ENCODE measurements at places on chromosomes 12 and 14.

DNA sequence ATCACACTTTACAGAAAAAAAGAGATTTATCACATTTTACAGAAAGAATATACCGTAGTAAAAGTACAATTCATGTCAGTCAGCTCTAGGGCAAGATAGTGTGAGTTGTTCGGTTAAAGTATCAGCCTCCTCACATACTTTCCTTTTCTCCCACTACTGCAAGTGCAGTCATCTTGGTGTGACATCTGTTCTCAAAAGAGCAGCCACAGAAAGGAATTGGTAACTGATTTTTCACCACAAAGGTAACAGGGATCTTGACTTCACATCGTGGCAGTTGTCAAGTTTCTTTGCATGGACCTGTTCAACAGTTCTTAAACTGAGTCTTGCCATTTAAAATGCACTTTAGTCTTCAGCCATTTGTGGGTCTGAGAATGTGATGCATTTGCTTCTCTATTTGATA is 5.0 kb upstream of the E2F7 start:
- no peak for DNase-seq

DNA sequence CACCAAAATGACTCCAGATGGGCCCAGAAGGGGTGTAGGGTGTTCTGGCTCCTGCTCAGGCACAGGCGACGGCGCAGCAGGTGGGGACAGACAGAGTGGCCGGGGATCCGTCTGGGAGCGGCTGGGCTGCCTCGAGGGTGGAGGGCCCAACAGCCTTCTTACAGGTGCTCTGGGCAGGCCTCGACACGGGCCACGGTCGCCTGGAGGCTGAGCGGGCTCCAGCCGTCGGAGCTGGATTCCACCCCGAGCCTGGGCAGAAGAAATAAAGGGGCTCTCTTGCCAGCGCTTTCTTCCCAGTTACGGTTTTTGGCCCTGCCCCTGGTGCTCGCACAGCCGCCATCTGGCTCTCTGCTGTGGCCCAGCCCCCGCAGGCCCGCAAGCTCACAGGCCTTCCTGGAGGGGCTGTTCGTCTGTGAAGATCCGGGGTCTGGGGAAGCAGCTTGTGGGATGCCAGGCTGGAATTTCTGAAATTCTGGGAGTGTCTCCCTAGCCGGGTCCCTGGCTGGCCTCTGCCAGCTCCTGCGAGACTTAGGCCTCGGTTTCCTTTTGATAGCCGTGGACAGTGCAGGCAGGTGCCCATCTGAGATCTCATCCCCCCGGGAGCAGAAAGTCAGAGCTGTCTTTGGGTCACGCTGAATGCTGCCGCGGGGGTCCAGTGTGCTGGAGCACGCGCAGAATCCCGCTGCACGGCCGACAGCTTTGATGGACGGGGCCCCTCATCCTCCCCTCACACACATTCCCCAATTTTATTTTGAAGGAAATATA is 122.7 kb downstream of the PAPOLA start:
- DNase-seq: no peak

- DNase-seq: no peak
These were observed 1.4 kb downstream of the CALCOCO1 start for GRCh38 chr12:53725824-53726223.

DNA sequence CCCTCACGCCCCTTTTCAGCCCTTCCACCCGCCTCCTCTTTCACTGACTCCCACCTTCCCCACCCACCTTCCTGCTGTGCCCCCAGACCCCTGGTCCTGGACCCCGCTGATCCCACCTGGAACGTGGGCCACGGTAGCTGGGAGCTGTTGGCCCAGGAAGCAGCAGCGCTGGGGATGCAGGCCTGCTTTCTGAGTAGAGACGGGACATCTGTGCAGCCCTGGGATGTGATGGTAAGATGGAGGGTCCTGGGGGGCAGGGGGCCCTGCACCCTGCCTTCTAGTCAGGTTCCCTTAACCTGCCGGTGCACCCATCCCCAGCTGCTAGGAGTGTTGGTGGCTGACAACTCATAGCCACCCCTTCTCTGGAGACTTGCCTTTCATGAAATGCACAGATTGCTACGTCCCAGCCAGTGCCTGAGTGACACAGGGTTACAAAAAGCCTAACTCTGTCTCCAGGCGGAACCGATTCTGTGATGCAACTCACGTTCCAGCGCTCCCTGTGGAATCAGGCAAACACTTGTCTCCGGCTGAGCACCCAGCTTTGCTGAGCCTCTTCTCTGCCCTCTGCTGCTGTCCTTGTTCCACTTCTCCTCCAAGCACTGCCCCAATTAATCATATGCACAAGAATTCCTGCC is 15.0 kb upstream of the OAS2 start:
- no peak for DNase-seq
